CD4-positive, alpha-beta T cell treated with Interleukin-15 for 4 hours (primary cell): ENCODE measurements at places on chromosomes 6 and 20.
A peak's percentile ranks its signal among the peaks of the same experiment; 100 is the strongest.

DNA sequence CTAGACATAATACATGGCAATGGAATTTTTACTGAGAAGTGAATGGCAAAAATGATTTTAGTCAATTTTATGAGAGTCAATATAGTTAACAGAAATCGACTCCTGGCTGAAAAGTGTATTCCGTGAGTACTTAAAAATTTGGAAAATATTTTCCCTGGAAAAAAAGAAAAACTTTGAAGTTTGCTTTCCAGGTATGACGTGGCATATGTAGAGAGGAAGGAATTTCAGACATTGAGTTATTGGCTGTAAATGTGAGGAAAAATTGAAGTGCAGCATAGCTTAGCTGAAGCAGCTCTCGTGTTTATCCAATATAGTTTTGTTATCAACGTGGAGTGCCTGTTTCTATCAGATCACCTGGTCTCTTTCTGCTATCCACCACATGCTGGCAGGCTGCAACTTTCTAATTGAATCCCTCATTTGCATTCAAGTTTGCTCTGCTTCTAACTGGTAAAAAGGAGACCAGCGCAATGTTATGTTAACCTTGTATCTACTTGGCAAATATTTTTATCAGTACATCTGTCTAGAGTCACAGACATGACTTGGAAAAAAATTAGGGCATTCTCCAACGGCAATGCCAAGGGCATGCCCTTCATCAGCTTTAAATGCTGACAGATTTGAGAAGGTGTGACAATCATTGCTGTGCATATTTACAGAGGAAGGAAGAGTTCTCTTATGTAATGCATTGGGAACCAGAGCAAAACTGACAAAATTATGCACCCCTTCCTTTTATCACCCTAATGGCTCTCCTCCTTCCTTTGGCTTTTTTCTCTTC, 1102.8 kb upstream of the FLRT3 start:
- DNase-seq, result no peak

- DNase-seq, result no peak
These were observed 7.2 kb downstream of the ADGRF1 start for GRCh38 chr6:47034926-47035325.

DNA sequence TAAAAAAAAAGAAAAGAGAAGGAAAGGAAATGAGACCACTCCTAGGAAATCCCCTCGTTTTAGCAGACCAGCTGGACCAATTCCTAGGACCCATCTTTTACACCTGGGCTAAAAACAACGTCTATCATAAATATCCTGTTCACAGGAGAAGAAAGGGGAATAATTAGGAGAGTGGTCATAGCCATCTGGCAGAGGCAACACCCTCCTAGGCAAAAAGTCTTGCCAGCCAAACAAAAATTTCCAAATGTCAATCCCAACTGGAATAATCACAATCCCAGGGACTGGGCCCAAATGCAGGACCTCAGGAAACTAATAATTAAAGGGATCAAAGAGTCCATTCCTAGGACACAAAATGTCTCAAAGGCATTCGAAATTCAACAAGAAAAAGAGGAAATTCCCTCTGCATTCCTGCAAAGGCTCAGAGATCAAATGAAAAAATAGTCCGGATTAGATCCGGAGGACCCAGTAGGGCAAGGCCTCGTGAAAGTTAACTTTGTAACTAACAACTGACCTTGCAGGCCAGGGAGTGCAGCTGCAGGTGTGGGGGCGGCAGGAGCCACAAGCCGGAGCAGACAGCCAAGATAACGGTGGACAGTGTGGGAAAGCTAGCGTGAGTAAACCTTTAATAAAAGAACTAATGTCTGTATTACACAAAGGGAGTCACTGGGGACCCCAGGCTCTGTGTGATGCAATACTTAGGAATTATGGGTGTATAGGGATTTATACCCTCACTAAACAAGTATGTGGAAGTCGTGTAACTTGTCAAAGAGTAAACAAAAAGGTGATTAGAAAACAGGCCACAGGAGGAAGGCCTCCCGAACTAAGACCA, 11.7 kb downstream of the LCA5 start:
- no peak for DNase-seq

GRCh38 chr6:100614386-100614785, 149.7 kb upstream of the SIM1 start:
- DNase-seq, result no peak

- DNase-seq, result no peak
These were observed 767 bp downstream of the AP5S1 start for GRCh38 chr20:3820901-3821727.

- no peak for DNase-seq
These were observed 26.7 kb downstream of the GPX6 start for GRCh38 chr6:28488916-28489365.

DNA sequence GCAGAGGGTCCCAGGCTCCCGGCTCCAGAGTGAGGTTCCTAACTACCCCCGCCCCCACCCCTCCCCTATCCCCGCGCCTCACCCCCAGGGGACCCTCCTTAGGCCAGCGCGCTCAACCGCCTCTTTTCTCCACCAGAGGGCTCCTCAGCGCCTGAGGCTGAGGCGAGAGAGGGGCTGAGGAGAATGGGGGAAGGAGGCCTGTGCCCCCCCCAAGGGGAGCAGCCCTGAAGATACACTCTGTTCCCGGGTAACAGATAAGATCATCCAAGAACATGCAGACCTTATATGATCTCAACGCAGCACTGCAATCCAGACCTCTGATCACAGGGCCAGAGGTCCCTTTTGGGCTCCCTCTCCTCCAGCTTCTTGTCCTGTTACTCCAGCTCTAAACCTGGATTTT, 43.3 kb upstream of the MRPS10 start:
- DNase-seq, result peak; percentile 26

DNA sequence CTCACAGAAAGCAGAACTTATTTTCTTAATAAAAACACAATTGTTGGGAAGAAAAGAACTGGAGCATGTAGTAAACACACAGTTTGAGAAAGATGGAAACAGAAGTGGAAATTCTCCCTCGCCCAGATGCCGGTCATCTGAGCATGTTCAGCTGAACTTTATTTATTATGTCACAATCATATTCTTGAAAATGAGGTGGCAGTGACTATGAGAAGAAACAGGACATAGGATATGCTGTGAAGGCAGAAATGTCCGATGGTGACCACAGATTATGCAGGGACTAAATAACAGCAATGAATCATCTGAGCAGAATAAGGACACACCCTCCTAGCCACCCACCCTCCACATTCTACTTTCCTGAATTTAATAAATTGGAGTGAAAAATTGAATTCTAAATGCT, 425.3 kb upstream of the NOX3 start:
- DNase-seq, result no peak

GRCh38 chr20:63134201-63134612, 81.7 kb downstream of the YTHDF1 start:
- DNase-seq, result no peak

DNA sequence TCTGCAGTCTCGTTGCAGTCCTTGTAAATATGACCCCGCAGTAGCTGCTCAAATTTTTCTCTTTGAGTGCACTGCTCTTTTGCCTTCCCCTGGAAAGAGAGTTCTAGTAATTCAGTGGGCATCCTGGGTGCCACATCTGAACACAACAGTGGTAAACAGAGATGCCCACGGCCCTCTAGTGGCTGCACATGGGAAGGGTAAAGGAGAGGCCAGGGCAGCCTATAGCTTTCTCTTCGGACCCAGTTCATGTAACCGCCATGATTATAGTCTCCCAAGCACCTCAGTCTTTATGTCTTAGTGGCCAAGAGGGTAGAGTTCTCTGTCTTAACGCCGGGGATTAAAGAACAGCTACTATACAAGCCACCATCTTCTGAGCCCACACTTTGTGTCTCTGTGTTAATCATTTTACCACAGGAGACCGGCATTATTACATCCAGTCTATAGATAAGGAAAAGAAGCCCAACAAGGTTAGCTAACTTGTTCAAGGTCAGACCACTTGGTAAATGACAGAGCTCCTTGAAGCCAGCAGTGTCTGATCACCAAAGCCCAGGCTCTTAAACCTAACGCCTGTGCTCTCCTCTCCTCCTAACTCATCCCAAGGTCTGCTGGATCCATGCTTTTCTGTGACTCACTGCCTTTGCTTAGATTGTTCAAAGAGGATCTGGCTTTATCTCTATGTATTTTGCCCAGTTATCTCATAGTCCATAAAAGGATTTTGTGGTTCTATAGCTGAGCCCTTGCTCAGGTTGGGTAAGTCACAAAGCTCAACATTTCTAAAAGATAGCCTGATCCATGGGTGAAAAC, 81.8 kb downstream of the ISM1 start:
- DNase-seq, result peak; percentile 39

- DNase-seq, result no peak
These were observed 5.2 kb downstream of the INSM1 start for GRCh38 chr20:20373091-20373571.

- DNase-seq, result no peak
These were observed 644.3 kb downstream of the EPM2A start for GRCh38 chr6:145090801-145091585.

DNA sequence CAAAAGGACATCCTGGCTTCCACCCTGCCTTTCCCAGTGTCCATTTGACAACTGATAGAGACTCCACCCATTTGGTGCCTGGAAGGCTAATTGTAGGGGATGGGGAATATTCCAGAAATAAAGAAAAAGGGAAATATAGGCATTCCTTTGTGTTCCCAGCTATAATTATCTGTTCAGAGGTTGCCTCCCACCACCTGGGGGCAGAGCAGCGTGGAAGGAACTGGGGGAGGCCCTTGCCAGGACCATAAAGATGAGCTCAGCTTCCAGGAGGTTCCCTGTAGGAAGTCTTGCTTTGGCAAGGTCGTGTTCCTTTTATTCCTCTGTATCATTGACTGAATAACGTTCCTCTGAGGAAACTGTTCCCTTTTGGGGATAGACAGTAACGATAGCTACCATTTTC, 214.7 kb downstream of the TFAP2C start:
- no peak for DNase-seq

GRCh38 chr6:132726608-132726975, 12.7 kb upstream of the VNN1 start:
- no peak for DNase-seq

DNA sequence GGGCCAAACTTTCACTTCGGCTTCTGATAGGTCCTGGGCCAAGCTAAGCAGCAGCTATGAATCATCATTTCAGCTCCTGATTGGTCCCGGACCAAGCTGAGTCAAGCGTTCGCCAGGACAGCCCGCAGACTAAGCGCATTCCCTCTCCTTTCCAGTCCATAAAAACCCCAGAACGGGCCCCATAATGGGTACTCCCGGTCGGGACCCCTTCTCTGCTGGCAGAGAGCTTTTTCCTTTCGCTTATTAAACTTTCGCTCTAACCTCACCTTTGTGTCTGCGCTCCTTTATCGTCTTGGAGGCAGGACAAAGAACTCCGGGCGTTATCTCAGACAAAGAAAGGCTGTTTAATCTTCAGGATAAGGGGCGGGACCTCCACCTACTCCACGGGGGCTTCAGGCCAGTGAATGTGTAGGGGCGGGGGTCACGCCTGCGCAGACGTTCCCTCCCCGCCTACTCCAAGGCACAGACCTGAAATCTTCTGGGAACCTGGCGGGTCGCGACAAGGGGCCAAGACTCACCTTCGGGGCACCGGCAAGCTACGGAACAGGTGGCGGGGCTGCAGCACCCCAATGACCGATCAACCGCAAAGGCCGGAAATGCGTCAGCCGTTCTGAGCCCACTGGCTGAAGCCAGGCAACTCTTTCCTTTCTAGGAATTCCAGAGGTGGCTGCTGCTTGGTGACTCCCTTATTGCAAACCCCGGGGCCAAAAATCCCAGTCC, at the start of gene ZSCAN31:
Gene ZSCAN31 (minus strand): TSS at position 585 of the 720 bp plus-strand sequence. CDS start 6,465 bp downstream, outside the sequence.
- DNase-seq, result peak; percentile 87

DNA sequence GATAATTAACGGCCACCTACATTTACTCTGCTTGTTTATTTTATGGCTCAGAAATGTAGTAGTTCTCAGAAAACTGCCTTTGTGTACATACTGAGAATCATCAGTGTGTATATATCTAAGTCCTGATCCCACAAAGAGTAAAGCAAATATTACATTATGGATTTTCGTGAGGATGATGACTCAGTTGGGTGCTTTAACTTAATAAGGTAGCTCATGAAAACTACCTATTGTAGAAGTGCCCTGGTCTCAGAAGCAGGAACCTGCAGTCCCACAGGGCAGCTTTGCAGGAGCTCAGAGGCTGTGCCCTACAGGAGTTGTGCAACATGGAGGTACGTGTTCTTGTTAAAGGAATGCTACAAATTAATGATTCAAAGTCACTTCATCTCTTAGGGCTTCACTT, 108.2 kb downstream of the PLG start:
- no peak for DNase-seq

DNA sequence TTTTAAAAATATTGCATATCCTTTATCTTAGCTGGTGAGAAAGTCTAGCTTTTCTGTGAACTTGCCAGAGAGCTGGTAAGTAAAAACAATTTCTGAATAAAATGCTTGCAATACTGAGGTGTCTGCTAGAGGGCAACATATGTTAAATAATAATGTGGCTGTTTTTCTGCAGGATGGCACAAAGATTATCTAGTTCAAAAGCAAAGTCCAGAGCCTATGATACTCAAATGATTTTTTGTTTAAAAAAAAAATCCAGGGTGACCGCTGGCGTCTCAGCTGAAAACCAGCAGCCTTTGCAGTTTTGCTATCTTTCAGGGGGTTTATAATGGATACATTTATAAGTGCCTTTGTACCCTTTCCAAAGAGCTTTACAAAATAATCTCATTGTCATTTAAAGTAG, 194.9 kb downstream of the PHACTR1 start:
- DNase-seq, result no peak

DNA sequence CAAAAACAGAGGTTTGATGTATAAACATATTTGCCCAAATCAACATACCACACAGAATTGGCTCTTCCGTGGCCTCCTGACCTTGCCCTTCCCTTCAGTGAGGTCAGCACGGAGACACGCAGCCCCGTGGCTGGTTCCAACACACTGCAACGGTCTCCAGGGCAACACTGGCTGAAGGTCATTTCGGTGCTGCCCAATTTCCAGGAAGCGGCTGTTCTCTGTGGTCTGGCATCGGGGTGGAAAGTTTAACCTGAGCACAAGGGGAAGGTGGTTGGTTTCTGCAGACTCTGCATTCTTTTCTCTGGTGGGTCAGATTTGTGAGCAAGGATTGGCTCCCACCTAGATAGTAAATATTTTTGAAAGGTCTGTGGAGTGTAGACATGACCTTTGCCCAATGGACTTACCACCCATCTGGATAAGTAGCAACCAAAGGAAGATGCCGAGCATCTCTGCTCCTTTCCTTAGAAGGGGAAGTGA, 177.6 kb upstream of the PHACTR1 start:
- no peak for DNase-seq

DNA sequence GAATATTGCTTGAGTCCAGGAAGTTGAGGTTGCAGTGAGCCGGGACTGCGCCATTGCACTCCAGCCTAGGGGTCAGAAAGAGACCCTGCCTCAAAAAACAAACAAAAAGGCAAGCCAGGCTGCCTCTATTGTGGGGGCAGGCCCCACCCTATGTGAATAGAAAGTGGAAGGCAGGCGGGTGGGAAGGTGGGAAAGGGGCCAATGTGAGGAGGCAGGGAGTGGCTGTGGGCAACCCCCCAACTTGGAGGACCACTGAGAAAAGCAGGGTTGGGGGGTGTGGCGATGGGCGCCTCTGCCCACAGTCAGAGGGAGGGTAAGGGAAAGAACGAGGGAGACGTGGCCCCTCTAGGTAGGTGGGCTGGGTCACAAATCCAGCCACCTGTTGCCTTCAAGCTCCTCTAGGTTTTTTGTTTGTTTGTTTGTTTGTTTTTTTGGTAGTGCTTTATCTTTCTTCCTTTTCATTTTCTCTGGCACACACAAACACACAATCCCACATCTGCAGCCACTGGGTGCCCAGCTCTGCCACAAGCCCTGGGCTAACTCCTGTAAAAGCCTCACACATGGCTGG, 5.3 kb upstream of the AP5S1 start:
- DNase-seq, result no peak
